ENCODE measurements at places on chromosomes 5 and 9.
A peak's percentile ranks its signal among the peaks of the same experiment; 100 is the strongest.

GRCh38 chr9:135990468-135991429, 29.6 kb upstream of the UBAC1 start:
- H3K36me3 ChIP-seq, result no peaks in the 10 kb centered on the region
- H3K27ac ChIP-seq, result no peak overlapping the region
- H3K27me3 ChIP-seq, result peaks cover 47% of the 10 kb centered on the region
- H3K4me1 ChIP-seq, result peaks cover 40% of the 10 kb centered on the region
- H3K4me3 ChIP-seq, result peak overlapping the region; percentile 17

DNA sequence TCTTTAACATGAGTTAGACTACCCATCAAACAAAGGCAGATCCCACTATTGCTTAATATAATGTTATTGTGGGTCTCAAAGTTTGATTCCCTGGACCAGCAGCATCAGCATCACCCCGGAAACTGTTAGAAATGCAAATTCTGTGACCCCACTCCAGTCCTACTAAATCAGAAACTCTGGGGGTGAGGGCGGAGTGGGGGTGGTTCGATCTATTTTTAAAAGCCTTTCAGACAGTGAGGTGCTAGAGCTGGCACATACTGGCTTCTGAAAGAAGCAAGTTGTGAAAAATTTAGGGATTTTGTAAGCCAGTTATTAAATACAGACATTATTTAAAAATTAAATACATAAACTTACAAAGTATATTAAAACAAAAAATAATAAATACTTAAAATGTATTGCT, 513.2 kb downstream of the NFIB start:
- H3K4me1 ChIP-seq, result no peaks in the 10 kb centered on the region
- H3K27me3 ChIP-seq, result no peaks in the 10 kb centered on the region
- no peak overlapping the region for H3K4me3 ChIP-seq
- no peak overlapping the region for H3K27ac ChIP-seq
- no peaks in the 10 kb centered on the region for H3K36me3 ChIP-seq
- no peak for DNase-seq

DNA sequence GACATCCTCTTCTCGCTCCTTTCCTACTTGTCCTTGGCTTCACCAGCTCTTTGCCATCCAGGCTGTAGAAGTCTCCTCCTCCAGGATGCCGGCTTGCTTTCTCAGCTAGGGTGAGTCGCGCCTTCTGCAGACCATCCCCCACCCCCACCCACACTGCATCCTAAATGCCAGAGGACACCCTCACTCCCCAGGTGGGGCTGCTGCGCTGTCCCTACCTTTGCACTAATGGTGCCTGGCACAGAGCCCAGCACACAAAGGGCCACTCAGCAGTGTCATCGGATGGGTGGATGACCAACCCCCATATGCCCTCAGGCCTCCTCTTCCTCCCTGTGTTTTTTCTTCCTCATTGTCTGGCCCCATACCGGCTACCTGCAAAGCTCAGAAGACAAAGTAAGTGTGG, 14.8 kb downstream of the IL9 start:
- peaks cover under 1% of the 10 kb centered on the region for H3K27me3 ChIP-seq
- H3K27ac ChIP-seq, result no peak overlapping the region
- DNase-seq, result no peak
- no peaks in the 10 kb centered on the region for H3K4me1 ChIP-seq
- no peaks in the 10 kb centered on the region for H3K36me3 ChIP-seq
- no peak overlapping the region for H3K4me3 ChIP-seq

DNA sequence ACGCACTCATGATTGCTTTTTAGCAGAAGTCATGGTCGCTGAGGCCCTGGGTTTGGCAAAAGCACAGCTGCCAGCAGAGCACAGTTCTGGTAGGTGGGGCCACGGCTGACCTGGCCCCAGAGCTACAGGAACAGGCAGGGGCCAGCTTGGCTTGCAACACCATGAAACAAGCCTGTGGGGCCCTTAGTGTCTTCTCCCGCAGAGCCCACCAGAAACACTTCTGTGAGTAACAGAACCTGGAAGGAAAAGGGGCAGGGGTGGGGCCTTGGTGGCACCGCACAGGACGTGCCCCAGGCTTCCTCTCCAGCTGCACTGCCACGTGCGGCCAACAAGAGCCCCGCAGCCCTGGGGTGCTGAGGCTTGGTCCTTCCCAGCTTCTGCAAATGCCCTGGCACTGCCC, 4.8 kb downstream of the ASB6 start:
- H3K4me1 ChIP-seq, result peaks cover 34% of the 10 kb centered on the region
- no peak overlapping the region for H3K4me3 ChIP-seq
- H3K27me3 ChIP-seq, result no peaks in the 10 kb centered on the region
- H3K36me3 ChIP-seq, result peaks cover 69% of the 10 kb centered on the region

GRCh38 chr5:112002376-112002775, 245.4 kb upstream of the NREP start:
- no peak for DNase-seq
- no peak overlapping the region for H3K4me3 ChIP-seq
- no peaks in the 10 kb centered on the region for H3K27me3 ChIP-seq
- no peaks in the 10 kb centered on the region for H3K4me1 ChIP-seq
- no peaks in the 10 kb centered on the region for H3K36me3 ChIP-seq

Measured in suprapubic skin (tissue), 4 donors.